WTC11 (cell line): ENCODE measurements at places on chromosomes 1 and 21.

DNA sequence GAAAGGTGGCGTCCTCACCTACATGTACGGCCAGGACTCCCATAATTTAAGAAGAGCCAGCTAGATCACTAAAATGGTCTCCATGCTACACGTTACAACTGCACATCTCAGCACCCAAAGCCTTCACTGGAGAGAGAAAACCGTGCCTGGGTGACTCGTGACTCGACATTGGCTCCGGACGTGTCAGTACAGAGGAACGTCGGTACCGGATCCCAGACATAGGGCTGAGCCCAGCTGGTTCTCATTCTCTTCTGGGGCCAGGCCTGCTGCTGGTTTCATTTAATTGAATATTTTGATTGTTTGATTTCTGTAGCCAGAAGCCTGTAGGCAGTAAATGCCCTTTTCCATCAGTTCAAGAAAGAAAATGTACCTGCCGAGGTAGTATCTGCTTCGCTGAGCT, 93.1 kb downstream of the HHIPL2 start:
- DNase-seq, result no peak

GRCh38 chr1:54312796-54313316, 93.3 kb downstream of the SSBP3 start:
- DNase-seq, result peak; percentile 42

GRCh38 chr21:31604591-31605190, 54.8 kb upstream of the SOD1 start:
- DNase-seq, result peak; percentile 67

DNA sequence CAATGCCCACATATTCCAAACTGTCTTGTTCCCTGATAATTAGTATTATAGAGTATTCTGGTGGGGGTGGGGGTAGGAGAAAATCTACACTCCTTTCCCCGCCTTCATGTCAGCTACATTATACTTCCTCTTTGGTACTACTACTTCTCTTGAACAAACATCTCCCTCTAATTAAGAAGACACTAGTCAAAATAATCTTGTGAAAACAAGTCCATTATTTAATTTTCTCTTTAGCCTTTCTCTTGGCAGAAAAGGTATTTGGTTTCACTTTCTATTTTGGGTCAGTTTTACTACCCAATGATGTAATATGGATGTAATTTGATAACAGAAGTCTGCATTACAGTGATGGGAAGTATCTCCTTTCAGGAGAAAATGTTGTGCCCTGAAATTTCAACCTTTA, 22.5 kb downstream of the NTMT2 start:
- no peak for DNase-seq

DNA sequence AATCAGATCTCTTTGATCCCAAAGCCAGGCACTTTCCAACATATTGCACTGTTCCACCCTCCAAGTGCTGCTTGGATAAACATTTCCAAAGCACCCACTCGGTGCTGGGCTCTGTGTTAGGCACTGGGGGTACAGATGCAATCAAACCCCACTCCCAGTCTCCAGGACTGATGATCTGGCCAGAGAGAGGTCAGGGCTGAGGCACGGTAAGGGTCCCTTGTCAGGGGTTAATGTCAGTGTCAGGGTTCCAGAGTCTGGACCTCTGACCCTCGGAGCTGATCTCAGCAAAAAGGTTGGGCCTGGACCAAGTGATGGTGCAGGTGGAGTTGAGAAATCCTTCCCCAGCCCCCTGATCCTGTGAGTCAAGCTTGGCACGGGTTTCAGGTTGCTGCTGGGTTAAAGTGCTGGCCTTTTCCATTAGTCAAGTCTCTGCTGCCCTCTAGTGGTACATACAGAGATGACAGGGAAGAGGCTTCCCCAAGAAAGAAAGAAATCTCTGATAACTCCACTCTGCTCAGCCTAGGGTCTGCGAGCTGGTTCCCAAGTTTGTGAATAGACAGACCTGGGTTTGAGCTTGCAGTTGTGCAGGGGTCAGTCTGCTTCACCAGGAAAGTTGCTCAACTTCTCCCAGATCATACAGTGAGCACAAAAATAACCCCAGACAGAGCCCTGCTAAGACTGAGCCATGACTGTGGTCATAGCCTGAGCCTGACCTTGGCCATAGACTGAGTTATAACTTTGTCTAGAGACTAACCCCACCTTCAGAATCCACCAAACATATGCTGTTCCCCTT, 74.6 kb downstream of the DMRTA2 start:
- DNase-seq, result peak; percentile 63

- peak; percentile 75 for DNase-seq
Measured at GRCh38 chr1:102550729-102551384, 554.1 kb upstream of the OLFM3 start.

- DNase-seq, result no peak
Measured at GRCh38 chr1:53272349-53272748, 34.0 kb upstream of the MAGOH start.

DNA sequence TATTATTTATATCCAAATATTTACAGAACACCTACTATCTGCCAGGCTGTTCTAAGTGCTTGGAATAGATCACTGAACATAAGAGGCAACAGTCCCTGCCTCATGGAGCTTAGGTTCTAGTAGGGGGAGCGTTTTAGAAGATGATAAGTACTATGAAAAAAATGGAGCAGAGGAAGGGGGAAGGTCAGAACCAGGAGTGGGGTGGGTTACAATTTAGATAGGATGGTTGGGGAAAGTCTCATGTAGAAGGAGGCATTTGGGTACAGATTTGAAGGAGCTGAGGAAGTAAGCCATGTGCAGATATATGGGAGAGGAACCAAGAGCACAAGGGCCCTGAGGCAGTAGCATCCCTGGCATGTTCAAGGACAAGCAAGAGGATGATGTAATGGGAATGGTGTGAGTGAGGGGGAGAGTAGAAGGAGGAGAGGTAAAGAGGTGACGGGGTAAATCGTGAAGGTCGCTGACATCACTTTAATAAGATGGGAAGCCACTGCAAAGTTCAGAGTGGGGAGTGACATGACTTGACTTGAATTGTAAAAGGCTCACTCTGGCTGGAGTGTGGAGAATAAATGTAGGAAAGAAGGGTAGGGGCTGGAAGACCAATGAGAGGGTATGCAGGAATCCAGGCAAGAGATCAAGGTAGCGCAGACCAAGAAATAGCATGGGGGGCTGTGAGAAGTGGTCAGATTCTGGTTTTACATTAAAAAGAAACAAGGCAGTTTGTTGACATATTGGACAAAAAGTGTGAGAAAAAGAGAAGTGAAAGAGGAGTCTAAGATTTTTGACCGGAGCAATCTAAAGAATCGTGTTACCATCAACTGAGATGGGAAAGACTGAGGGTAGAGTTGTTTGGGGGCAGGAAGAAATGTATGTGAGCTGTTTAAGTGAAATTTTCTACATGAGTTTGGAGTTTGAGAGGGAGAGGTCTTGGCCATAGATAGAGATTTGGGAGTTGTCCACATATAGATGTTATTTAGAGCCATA, 92.6 kb downstream of the LPAR3 start:
- DNase-seq, result no peak

- DNase-seq, result no peak
Measured at GRCh38 chr1:208919371-208919770, 664.1 kb upstream of the CAMK1G start.

GRCh38 chr1:48245106-48245505, 22.6 kb downstream of the SLC5A9 start:
- DNase-seq, result no peak

- peak; percentile 78 for DNase-seq
Measured at GRCh38 chr1:6357243-6357936, 36.2 kb downstream of the ACOT7 start.

DNA sequence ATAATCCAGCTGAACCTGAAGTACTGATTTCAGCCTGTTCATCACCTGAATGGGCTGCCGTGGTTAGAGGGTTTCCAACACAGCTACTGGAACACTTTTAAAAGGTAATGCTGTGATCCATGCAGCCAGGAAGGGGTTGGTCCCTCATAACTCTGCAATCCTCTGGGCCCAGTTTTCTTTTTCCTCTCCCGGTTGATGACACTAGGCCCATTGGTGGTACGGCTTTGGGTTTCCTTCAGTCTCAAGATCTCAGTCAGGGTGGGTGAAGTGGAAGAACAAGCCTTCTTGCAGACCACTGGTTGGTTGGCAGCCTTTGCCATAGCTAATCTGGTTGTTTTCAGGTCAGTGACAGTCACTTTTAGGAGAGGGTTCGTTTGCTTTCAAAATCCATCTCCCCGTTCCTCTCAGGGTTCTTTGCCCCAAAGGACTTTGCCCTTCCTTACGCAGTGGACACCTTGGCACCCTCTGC, 502 bp upstream of the SLC35A3 start:
- no peak for DNase-seq

GRCh38 chr1:222629921-222630535, 12.1 kb downstream of the MIA3 start:
- no peak for DNase-seq

GRCh38 chr1:33296824-33297223, 24.1 kb downstream of the A3GALT2 start:
- no peak for DNase-seq

DNA sequence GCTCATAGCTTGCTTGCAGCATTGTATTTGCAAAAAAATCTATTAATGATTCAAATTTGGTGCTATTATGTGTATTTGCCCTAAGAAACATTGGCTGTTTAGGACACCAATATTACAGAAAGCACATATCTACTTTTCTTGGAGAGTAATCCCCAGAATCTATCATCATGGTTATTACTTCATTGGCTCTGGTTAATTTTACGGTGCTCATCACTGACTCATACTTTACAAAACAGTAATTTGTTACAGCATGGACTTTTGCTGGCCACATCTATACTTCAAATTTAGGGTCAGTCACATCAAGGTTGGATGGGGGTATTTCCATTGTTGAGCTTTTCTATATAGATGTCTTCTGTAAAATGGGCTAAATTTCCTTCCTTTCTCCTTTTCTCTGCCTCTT, 45.7 kb downstream of the SH3GLB1 start:
- DNase-seq, result no peak

GRCh38 chr1:74641876-74642275, 31.7 kb downstream of the ERICH3 start:
- DNase-seq, result no peak

DNA sequence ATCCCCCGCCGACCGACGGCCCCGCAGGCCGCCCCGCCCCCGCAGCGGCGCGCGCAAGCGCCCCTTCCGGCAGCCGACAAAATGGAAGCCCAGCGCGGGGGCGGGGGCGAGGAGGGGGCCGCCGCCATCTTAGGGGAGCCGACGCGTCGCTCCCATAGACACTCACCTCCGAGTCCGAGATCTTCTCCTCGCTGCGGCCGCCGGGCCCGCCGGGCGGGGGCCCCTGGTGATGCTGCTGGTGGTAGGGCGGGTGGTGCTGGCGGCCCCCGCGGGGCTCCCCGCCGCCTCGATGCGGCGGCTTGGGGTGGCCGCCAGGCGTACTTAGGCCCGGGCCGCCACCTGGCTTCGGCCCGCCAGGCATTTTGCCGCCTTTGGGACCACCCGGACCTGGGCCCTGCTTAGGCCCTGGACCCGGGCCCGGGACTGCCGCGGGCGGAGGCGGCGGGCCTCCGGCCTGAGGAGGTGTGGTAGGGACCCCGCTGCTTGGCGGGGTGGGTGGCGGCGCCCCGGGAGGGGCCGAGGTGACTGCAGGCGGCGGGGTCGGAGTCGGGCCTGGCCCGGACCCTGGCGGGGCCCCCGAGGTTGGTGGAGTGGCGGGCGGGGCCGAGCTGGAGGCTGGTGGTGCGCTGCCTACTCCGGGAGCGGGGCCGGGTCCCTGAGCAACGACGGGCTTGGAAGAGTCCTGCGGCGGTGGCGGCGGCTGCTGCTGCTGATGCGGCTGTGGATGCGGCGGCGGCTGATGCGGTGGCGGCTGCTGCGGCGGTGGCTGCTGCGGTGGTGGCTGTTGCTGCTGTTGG, 691 bp downstream of the SFPQ start:
- DNase-seq, result peak; percentile 84

- DNase-seq, result no peak
Measured at GRCh38 chr1:193457676-193458075, 271.3 kb upstream of the B3GALT2 start.

DNA sequence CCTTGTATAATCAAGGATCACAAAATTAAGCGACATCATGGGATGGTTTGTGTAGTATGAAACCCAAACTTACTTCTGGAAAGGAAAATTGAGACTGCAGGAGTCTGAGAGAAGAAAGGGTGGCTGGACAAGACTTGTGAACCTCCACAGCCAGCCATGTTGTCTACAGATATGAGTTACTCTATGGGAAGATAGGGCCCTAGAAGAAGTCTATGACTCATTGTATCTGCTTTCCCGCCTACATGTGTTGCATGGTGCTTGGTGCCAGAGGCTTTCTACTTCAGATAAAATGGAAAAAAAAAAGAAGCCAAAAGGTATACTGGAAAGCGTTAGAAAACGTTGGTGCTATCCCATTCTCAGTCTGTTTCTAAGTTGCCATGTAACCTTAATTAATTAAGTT, 18.7 kb upstream of the OR6N2 start:
- DNase-seq, result no peak

DNA sequence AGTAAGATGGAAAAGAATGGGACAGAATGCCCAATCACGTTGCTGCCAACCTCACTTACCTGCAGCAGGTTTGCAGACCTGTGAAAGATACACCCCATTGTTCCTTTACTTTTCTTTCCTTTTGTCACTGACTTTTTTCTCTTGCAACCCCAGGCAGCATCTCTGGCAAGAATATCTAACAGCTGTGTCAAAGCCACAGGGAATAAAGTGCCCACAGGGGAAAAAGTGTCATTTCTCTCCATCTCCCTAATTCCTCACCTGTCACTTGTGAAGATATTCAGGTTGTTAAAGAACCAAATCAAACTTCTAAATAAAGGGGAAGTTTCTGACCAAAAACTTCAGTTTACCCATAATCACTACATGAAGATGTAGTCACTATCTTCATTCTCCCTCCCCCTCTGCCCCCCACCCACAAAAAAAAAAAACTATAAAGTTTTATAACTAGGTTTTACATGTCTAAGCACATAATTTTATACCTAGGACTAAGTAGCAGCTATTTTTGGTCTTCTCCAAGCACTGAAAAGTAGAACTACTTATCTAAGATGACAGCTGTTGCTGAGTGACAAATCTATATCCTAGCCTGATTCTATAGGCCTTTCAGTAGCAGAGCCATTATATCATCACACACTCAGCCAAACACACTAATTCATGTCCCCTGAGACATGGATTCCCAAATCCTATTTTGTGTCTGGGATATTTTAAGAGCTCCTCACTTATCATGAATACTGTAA, 54.9 kb downstream of the TBX15 start:
- DNase-seq, result no peak

DNA sequence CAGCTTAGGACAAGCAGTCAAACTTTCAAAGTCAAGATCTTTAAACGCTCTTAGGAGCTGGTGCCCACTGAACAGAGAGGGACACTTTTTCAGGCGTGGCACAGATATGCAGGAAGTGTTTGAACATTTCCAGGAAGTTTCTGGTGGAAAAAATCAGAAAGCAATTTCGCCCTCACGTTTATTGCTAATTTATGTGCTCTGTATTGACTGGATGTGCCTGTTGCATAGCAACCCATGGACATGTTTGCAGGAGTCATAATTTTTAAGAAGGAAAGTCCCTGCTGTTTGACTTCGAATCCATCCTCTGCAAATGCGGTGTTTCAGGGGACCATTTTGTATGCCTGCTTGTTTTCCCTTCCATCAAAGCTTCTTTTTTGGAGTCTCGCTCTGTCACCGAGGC, 239.9 kb upstream of the IRF2BP2 start:
- DNase-seq, result no peak

GRCh38 chr1:28470146-28470545, 35.7 kb upstream of the RCC1 start:
- DNase-seq, result no peak
